ELR (cell line): ENCODE measurements at places on chromosomes 6 and 20.

DNA sequence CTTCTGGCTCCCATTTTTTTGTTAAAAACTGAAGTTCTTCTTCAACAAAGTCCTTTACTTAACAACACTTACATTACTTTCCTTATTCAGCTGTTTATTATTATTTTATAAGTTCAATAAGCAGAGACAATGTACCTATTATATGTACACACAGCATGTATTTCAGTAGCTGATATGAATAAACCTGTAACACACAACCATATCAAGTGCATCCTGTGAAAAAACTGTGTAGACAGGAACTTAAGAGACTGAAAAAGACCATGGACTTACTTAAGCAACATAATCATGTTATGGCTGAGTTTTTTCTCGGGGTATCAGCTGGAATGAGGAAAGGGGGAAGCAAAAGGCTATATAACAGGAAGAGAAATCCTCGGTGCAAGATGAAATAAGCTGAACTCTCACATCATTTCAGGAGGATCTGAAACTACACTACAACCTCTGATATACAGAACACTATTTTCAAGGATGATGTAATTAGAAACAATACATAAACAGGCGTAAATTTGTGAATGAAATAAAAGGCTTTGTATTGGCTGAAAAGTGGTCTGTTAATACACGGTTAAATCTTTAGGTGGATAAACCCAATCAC is 70.9 kb downstream of the REV3L start:
- DNase-seq = no peak

DNA sequence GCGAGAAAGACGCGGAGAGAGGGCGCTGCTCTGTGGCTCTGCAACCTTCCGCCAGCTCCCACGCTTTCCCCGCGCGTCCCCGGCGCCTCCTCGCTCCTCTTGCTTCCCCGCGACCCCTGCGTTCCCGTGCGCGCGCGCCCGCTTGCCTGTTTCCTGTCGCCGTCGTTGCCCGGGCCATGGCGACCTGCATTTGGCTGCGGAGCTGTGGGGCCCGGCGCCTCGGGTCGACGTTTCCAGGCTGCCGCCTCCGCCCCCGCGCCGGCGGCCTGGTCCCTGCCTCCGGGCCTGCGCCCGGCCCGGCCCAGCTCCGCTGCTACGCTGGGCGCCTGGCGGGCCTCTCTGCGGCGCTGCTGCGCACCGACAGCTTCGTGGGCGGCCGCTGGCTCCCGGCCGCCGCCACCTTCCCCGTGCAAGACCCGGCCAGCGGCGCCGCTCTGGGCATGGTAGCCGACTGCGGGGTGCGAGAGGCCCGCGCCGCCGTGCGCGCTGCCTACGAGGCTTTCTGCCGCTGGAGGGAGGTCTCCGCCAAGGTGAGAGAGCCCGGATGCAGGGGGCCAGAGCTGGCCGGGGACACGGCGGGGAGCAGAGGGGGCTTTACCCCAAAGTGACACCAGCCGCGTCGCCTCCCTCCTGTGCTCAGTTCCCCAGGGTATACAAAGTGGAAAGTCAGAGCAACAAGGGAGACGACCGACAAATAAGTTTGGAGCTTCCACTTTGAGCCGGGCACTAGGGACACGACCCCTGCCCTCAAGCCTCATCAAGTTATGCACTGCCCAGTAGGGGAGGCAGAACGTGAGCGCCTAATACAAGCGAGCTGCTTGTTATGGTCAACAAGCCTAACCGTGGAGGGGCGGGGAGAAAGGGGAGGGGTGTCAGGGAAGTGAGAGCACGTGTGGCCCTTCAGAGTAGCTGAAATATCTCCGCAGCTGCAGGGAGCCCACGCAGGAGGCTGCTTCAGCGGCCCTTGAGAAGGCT is at the start of gene ALDH5A1:
Gene ALDH5A1 (plus strand): TSS at position 149 of the 975 bp plus-strand sequence. CDS start 28 bp downstream, at position 177.
- DNase-seq = peak; percentile 57

- no peak for DNase-seq
Observed at GRCh38 chr6:110881546-110882273, 7.1 kb downstream of the AMD1 start.

GRCh38 chr20:24668791-24669190 is 199.4 kb downstream of the SYNDIG1 start:
- DNase-seq = no peak

DNA sequence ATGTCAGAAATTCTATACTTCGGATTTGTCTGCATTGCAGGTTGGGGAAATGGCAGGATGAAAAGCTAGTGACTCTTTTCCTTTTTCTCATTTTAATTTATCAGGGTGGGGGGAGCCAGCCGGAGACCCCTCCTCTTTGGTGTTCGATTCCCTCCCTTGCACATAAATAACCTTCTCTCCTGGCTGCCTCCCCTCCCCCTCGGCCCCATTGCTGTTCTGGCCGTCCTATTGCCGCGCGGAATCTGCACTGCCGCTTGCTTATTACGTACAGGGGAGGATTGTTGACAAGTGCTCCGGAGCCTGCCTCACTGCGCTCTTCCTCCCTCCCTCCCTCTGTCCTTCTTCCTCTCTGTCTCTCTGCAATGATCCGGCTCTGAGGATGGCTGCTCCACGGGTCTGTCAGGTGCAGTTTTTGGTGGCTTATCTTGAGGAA is 154.7 kb downstream of the JARID2 start:
- no peak for DNase-seq

DNA sequence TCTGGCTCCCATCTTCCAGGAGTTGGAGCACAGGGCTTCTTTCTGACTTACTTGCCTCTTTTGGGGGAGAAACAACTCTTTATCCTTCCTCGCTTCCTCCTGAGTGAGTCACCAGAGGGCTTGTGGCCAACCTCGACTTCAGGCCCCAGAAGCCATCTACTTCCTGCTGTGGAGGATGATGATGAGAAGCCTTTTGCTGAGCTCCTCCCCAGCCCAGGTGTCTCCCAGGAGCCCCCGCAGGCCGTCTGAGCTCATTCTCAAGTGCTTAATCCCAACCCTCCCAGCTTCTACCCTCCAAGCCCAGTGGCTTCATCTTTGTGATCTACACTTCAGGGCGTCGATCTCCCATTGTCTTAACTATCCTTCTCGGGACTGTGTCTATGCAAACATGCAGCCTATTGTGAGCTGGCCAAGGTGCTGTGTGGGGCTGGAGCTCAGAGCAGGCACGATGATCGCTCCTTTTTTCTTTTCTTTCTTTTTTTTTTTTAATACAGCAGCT is 27.9 kb downstream of the SDCBP2 start:
- DNase-seq = peak; percentile 81

- DNase-seq = no peak
Observed at GRCh38 chr6:157139054-157139708, 184.1 kb downstream of the TMEM242 start.

DNA sequence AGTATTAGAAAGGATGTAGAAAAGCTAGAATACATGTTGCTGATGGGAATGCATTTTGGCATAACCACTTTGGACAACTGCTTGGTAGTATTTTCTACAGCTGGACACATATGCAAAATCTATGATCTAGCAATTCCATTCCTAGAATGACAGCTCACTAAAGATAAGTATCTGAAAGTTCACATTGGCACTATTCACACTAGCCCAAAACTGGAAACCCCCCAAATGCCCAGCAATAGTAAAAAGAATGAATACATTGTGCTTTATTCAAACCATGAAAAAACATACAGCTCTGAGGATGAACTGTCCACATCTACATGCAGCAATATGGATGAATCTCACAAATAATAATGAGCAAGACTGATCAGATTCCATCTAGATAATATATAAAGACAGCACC is 79.0 kb downstream of the PPP1R3G start:
- DNase-seq = no peak

- no peak for DNase-seq
Observed at GRCh38 chr6:3899970-3900439, 50.8 kb downstream of the FAM50B start.

DNA sequence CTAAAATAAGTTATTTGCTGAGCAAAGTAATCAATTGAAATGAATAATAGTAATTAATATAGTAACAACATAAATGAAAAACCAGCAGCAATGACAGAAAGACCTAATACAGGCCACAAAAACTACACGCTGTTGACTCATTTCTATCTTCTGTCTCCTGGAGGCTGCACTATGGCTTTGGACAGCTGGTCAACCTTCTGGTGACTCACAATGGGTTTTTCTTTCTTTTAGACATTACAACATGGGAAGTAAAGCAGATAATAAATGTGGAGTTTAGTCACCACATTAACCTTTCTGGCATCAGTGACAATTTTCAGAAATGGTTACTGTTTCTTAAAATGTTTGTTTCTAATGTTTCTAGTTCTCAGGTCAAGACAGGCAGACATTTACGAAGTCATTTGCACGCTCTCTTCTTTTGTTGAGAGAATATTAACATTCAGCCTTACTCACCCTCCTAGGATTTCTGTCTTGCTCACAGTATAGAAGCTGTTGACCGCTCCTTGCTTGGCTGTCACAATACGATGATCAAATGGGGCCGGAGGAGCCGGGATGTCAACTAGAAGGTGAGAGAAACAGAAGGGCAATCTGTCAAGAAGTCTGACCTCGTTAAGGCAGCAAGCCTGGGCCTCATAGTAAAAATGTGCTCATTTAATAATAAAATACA is 62.2 kb downstream of the MYLK4 start:
- DNase-seq = peak; percentile 90

DNA sequence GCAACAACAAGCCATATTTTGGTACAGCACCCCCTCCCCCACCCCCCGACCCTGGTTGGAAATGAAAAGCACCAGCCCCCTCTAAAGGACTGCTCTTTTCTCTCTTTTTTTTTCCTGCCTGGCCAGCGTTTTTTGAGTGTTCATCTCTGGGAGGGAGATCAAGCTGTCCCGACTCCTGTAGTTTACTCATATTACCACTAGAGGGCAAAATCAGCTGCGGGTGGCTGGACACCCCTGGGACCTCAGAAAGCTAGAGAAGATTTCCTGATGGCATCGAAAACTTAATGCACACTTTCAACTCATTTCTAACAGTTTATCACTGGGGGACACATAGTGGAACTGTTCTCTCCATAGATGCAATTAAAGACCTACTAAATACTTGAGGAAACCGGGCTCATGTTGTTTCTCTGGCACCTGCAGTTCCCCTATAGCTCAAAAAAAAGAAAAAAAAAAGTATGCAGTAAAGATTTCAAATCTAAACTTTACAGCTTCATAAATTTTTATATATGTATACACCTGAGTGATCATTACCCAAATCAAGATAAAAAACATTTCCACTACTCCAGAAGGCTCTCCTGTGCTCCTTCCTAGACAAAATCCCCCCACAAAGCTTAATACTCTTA is 24.4 kb downstream of the CNBD2 start:
- peak; percentile 84 for DNase-seq

GRCh38 chr6:26367114-26367513 is 2.1 kb downstream of the BTN3A2 start:
- DNase-seq = no peak
